NCI-H460 (cell line): ENCODE measurements at places on chromosomes 4 and X.

DNA sequence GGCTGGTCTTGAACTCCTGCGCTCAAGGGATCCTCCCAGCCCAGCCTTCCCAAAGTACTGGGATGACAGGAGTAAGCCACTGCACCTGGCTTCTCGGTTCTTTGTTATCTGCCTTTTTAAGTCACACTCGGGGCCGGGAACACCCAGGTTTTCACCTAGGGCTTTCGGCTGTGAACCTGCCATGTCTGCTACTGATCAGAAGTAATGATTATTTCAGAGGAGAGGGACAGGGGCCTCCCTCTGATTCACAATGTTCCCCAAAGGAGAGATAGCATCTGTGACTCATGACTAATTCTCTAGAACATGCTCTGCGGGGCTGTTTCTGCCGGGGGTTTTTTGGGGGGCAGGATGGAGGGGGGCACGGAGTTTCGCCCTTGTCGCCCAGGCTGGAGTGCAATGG lies 26.9 kb downstream of the CRLF2 start:
- DNase-seq, result no peak

- no peak for DNase-seq
These were observed 4.6 kb upstream of the TIFA start for GRCh38 chr4:112290341-112290740.

- no peak for DNase-seq
These were observed 6.1 kb upstream of the SEC24D start for GRCh38 chr4:118842055-118842454.

DNA sequence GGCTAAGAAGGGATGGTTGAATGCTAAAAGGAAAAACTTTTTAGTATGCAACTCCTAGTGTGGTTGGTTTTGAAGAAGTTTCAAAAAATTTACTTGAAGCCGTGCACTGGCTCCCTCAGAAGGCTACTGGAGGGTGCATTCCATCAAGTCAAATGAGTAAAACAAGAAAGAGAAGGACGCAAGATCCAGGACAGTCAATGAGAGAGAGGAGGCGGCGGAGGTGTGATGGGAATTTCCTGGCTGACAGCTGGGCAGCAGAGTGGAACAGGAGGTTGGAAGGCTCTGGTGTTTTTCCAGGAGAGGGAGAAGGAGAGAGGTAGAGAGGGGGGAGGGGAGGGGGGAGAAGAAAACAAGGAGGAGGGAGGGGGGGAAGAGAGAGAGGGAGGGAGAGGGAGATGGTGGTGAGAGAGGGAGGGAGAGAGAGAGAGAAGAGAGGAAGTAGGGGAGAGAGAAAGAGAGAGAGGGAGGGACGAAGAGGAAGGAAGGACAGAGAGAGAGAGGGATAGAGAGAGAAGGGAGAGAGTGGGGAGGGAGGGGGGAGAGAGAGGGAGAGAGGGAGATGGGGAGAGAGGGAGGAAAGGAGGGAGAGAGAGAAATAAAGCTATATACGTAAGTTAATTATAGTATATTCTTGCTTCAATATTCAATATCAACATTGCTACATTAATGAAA lies 126.4 kb downstream of the SH3KBP1 start:
- DNase-seq, result no peak

- no peak for DNase-seq
These were observed 22.0 kb upstream of the PGRMC2 start for GRCh38 chr4:128309585-128309984.

- DNase-seq, result peak; percentile 96
These were observed 3.3 kb downstream of the KLF3 start for GRCh38 chr4:38667085-38667893.

DNA sequence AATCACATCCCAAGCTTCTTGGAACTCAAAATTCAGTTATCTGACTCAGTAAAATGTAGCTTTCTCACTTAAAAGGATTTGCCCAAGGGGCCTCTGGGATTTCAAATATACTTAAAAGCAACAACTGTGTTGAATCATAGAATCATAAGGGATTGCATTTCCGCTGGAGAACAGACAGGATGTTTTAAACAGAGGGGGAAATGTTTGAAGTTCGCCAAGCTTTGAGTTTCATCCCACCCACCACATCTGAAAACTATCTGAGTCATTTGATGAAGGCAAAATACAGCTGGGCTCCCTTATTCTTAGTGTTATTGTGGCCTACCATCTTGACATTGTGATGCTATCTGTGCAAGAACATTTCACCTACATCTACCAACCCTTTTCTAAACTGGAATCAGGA lies 73.5 kb downstream of the PPP1R2C start:
- DNase-seq, result no peak

DNA sequence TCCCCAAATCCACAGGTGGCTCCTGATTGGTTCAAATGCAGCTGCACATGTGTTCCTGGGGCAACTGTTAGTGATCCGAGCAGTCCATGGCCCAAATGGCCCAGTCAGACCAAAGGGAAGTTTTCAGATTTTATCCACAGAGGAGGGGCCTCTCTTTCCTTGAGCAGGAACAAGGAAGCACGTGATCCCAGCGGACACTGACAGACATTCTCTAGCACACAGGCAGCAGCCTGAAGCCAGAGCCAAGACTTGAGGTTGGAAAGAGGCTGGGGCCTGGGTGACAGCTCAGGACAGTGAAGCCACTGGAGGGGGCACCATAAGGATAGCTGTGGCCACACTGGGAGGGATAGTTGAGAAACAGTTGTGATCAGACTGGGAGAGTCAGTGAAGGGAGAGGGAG lies 3.5 kb upstream of the ZFP92 start:
- DNase-seq, result no peak

DNA sequence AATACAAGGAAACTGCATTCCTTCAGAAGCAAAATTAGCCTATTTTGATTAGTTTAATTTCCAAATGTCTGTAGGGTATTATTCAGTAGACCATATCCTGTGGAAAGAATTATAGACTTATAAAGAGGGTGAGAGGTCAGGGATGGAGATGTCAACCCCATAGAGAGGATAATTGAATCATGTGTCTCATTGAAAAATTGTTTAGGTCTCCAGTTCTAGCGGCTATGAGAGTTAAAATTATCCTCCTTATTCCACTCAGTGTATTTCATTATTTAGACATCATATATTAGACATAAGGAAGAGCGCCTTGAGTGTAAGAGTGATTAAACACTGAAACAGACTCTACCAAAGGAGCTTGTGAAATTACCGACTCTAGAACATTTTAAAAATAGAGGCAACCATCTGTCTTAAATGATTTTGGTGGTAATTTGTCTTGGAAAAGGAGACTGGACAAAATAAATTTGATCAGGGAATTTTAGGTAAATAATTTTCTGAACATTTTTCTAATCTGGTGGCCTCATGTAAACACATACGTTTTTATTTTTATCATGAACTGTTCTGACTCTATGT lies 654.4 kb upstream of the TENM3 start:
- no peak for DNase-seq

DNA sequence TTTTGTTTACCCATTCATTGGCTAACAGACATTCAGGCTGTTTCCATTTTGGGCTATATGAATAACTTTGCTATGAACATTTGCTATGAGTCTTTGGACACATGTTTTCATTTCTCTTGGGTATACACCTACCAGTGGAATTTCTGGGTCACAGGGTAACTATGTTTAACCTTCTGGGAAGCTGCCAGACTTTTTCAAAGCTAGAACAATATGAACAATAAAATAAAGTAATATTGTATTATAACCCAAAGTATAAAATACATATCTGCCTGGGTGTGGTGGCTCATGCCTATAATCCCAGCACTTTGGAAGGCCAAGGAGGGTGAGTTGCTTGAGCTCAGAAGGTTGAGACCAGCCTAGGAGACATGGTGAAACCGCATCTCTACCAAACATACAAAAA lies 90.6 kb downstream of the DLG3 start:
- DNase-seq, result no peak

DNA sequence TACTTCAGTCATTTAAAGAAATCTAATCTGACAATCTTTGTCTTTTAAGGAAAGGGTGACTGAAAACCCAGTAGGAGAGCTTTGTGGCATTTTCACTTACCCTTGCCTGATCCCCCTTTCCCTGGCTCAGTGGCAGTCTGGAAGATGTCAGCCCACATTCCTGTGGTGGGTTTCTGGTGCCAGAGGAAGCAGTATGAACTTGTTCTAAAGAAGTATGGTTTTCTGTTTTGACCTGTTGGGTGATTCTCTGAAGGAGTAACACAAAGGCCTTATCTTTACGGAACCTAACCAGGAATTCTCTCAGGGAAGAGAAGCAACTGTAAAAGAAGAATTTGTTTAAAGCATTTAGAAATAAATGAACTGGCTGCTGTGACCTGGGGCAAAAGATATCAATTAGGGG lies 41.9 kb downstream of the BMP15 start:
- no peak for DNase-seq

DNA sequence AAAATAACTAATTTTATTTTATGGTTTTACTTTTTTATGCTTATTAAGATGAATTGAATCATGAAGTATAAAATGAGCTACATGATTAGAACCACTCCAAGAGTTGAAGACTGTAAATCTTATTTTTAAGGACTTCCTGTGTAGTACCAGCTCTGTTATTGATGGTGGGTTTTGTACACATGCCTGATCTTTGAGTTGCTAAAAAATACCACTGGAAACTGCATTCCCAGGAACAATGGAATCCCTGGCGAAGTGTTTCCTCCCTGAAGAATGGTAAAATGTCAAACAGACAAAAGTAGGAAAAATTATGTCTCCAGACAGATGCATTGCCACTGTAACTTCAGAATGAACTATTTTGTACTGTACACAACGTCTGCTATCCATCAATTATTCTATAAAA lies 935.4 kb upstream of the TENM3 start:
- no peak for DNase-seq

- no peak for DNase-seq
These were observed 285.9 kb upstream of the ARSJ start for GRCh38 chr4:114265342-114265741.

DNA sequence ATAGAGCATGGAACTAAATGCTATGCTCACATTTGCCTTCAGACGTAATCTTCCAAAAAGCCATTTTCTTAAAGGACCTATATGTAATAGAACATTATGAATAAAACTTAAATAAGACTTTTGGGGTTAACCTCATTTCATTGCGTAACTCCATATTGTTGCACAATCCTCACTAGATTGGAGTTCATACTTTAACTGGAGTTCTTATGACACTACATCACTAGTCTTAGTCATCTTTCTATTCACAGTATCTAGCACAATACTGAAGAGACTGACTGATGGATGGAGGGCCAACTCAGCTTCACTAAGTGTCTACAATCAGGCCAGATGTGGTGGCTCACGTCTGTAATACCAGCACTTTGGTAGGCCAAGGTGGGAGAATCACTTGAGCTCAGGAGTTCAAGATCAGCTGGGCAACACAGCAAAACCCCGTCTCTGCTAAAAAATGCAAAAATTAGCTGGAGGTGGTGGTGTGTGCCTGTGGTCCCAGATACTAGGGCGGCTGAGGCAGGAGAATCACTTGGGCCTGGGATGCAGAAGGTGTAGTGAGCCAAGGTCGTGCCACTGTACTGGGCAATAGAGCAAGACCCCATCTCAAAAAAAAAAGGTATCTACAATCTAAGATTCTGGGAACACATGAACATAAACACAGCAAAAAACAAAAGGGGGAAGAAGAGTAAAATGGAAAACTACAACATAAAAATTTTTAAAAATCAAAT lies 80.8 kb upstream of the MAB21L2 start:
- DNase-seq, result peak; percentile 17

DNA sequence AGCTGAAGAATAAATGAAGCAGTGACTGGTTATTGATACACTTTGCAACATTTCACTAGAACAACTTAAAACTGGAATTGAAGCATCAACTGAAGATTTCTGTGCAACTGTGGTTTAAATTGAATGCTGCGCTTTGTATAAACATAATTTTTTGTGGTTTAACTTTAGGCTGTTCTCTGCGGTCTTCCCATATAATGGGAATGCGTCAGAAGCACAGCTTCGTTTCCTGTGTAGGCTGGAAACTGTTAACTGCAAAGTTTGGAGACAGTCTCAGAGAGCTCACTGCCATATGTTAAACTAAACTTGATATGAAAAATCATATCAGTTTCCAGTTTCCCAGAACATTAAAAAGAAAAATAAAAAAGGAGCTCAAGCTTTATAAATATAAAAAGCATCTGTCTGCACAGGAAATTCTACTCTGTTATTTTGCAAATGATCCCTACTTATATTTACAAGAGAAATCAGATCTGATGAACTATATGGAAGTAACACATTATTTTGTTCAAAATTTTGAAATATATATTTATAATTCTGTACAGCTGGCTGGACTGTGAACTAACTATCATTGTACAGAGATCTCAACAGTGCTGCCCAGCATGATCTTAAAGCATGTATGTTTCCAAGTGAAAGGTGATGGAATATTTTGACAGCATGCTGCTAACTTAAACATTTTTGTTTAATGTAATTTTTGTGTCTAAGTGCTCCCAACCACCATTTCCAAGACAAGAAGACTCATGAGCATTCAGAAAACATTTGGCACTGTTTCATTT lies 139.9 kb downstream of the NDST3 start:
- DNase-seq, result no peak

- no peak for DNase-seq
These were observed 95.5 kb upstream of the CPEB2 start for GRCh38 chr4:14906805-14907204.

DNA sequence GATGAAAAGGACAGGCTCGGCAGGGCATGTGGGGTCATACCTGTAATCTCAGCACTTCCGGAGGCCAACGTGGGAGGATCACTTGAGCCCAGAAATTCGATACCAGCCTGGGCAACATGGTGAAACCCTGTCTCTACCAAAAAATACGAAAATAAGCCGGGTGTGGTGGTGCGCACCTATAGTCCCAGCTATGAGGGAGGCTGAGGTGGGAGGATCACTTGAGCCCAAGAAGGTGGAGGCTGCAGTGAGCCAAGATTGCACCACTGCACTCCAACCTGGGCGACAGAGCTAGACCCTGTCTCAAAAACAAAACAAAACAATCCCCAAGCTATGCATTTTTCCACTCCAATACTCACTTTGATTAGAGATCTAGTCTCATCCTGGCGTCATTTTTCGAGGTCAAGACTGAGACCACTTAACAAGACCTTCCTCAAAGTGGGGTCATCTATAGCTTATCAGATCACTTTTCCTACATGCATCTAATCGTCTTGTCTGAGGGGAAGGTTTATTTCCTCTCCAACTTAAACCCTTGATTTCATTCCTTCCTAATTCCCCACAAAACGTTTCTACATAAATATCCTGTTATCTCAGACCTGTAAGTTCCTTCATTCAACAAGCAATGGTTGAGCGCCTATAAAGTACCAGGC lies 1.3 kb downstream of the NKAP start:
- no peak for DNase-seq

DNA sequence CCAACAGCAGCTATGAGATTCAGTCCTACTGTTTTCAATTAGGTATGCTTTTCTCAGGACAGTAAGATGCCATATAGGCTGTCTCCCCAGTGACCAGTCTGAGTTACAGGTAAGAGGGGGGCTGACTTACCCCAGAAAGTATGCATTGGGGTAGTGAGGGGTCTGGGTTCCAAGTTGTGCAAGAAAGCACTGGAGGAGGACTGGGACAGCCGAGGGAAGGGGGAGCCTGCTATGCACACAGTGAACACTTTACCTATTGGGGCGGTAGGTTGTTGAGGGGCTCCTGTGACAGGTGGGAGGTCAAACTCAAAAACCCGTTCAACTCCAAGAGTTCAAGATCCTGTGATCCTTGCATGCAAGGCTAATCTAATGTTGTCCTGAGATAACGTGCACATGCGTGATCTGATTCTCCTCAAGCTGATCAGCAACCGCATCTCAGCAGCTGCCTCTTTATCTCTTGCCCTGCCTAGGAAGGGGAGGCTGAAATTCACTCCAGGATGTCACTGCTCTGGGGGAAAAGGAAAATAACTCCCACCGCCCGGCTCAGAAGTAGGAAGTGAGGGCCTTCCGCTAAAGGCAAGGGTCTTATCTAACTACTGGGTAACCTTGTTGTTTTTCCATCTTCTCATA lies 108.8 kb upstream of the KIT start:
- no peak for DNase-seq
